Central memory CD8-positive, alpha-beta T cell (primary cell): ENCODE measurements at places on chromosomes 16 and 17.
A peak's percentile ranks its signal among the peaks of the same experiment; 100 is the strongest.

- no peaks in the 10 kb centered on the region for H3K4me1 ChIP-seq
- no peaks in the 10 kb centered on the region for H3K36me3 ChIP-seq
- peaks cover 34% of the 10 kb centered on the region for H3K27me3 ChIP-seq
- no peak for DNase-seq
Observed at GRCh38 chr16:80174416-80174815, 366.4 kb upstream of the DYNLRB2 start.

DNA sequence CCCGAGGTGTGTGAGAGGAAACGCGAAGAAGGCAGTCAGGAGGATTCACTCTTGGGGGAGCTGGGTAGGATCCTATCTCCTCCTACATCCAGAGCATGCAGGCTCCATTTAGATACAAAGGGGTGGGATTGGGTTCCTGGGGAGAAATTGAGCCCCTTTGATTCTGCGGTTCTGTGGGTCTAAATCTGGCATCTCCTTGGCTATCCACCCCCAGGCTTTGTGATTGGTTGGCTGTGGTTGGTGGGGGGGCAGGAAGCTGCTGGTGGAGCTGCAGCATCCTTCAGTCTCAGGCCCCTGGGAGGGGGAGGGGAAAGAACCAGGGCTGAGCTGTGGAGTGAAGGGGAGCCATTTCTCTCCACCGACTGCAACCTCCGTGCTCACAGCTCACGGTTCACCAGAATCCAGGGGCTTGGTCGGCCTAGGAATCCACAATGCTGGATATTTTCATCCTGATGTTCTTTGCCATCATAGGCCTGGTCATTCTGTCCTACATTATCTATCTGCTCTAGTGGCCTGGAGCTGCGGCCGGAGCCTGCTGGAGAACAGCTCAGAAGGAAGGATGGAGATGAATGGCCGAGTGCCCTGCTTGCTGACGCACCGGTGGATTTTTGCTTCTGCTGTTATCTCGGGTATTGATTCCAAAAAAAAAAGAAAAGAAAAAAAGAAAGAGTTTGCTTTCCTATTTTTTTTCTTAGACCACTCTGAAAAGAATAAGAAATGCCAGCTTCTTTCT, at the start of gene LASP1NB:
TSS of gene LASP1NB (plus strand) at position 352 of the 733 bp plus-strand sequence.
- no peak for DNase-seq
- peaks cover 10% of the 10 kb centered on the region for H3K36me3 ChIP-seq
- peak within 1 kb of the TSS; percentile 66 for H3K27ac ChIP-seq
- peak within 1 kb of the TSS; percentile 59 for H3K4me3 ChIP-seq

- H3K27ac ChIP-seq: no peak overlapping the region
- H3K27me3 ChIP-seq: peaks cover 56% of the 10 kb centered on the region
- peaks cover 2% of the 10 kb centered on the region for H3K36me3 ChIP-seq
- no peak overlapping the region for H3K4me3 ChIP-seq
- H3K4me1 ChIP-seq: no peaks in the 10 kb centered on the region
- no peak for DNase-seq
Observed at GRCh38 chr16:86026171-86026910, 127.4 kb downstream of the IRF8 start.

- H3K27ac ChIP-seq: no peak overlapping the region
- H3K36me3 ChIP-seq: peaks cover 9% of the 10 kb centered on the region
- H3K4me1 ChIP-seq: no peaks in the 10 kb centered on the region
- H3K4me3 ChIP-seq: no peak overlapping the region
- no peaks in the 10 kb centered on the region for H3K27me3 ChIP-seq
Observed at GRCh38 chr16:11016993-11017392, 72.6 kb downstream of the CLEC16A start.

DNA sequence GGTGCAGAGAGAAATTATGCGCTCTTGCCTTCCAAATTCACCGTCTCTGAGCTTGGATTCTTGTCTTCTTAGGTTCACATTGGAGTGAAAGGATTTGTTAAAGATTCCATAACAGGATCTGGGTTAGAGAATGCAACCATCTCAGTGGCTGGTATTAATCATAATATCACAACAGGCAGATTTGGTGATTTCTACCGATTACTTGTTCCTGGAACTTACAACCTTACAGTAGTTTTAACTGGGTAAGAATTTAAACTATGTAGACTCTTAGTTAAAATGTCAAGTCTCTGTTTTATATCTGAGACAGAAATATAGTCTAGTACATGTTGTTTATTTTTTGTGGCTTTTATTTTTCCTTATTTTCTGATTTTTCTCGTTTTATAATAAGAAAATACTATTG, 42.9 kb downstream of the CPD start:
- no peaks in the 10 kb centered on the region for H3K27me3 ChIP-seq
- H3K4me3 ChIP-seq: no peak overlapping the region
- H3K36me3 ChIP-seq: peaks cover 19% of the 10 kb centered on the region

DNA sequence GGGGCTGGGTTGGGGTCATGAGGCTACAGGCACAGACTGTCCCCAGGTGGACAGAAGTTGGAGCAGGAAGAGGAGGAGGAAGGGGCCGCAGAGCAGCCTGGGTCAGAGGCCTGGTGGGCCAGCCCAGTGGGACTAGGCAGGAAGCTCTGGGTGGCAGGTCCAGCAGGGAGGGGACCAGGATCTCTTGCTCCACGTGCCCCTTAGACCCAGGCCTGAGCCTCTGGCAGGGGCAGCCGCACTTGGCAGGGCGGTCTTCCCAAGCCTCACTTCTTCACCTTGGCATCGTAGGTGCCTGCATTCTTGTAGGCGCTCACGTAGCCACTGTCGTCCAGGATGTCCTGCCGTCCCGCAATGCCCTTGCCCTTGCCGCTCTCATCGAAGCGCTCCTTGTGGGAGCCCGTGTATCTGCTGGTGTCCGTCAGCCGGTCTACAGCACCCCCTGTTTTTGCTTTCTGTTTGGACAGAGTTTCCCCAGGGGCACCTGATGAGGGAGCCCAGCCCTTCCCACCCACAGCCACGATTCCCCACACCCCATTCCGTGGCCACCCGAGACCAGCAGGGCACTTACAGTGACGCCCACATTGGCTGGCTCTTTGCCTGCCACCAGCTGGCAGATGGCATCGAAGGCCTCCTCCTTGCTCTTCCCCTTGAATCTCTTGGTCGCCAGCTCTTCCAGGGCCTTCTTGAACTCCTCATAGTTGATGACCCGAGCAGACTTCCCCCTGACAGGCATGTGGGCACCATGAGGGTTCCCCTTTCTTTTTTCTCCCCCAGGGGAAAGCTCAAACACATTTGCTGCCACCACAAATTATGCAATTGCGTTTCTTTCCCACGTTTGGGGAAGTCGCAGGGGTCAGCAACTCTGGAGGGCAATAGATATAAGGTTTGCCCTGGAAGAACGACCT, 3.1 kb downstream of the TPPP3 start:
- H3K36me3 ChIP-seq: peaks cover 3% of the 10 kb centered on the region
- H3K4me1 ChIP-seq: peaks cover 10% of the 10 kb centered on the region

- no peaks in the 10 kb centered on the region for H3K4me1 ChIP-seq
- no peak overlapping the region for H3K27ac ChIP-seq
- H3K27me3 ChIP-seq: peaks cover 28% of the 10 kb centered on the region
- H3K36me3 ChIP-seq: no peaks in the 10 kb centered on the region
- no peak overlapping the region for H3K4me3 ChIP-seq
Observed at GRCh38 chr17:69363488-69364210, 36.7 kb upstream of the ABCA5 start.

DNA sequence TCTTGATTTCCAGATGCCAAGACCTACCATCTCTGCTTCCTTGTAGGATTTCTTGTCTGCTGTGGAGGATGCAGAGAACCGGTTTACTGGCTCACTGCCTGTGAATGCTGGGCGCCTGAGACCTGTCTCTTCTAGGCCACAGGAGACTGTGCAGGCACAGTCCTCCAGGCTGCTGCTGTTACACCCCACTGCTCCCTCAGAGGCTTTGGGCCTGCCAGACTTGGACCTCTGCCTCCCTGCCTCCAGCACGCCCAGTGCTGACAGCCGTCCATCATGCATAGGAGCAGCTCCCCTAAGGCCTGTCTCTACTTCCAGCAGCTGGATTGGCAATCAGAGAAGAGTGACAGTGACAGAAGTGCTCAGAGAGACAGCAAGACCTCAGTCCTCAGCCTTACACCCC, 6.1 kb downstream of the HROB start:
- no peak overlapping the region for H3K27ac ChIP-seq
- no peak for DNase-seq
- no peaks in the 10 kb centered on the region for H3K4me1 ChIP-seq
- H3K36me3 ChIP-seq: peaks cover 4% of the 10 kb centered on the region
- no peak overlapping the region for H3K4me3 ChIP-seq
- H3K27me3 ChIP-seq: no peaks in the 10 kb centered on the region

GRCh38 chr17:7856011-7856810, 1.1 kb downstream of the NAA38 start:
- no peak overlapping the region for H3K4me3 ChIP-seq
- DNase-seq: peak; percentile 25
- H3K4me1 ChIP-seq: peaks cover 7% of the 10 kb centered on the region
- H3K27ac ChIP-seq: no peak overlapping the region
- H3K27me3 ChIP-seq: no peaks in the 10 kb centered on the region

GRCh38 chr17:29549177-29549923, 17.5 kb downstream of the ABHD15 start:
- no peaks in the 10 kb centered on the region for H3K27me3 ChIP-seq
- no peak overlapping the region for H3K4me3 ChIP-seq
- peaks cover 5% of the 10 kb centered on the region for H3K4me1 ChIP-seq
- H3K36me3 ChIP-seq: peaks cover 7% of the 10 kb centered on the region
- no peak for DNase-seq
- no peak overlapping the region for H3K27ac ChIP-seq

GRCh38 chr17:49928837-49929475, 40.0 kb upstream of the DLX4 start:
- H3K4me1 ChIP-seq: no peaks in the 10 kb centered on the region
- no peaks in the 10 kb centered on the region for H3K36me3 ChIP-seq
- no peak for DNase-seq
- H3K27me3 ChIP-seq: peaks cover 94% of the 10 kb centered on the region
- H3K4me3 ChIP-seq: no peak overlapping the region

- H3K4me3 ChIP-seq: no peak overlapping the region
- H3K27ac ChIP-seq: no peak overlapping the region
- H3K36me3 ChIP-seq: peaks cover 42% of the 10 kb centered on the region
- H3K4me1 ChIP-seq: no peaks in the 10 kb centered on the region
- no peaks in the 10 kb centered on the region for H3K27me3 ChIP-seq
Observed at GRCh38 chr17:59074494-59074893, 32.2 kb downstream of the TRIM37 start.

GRCh38 chr17:34099859-34100515, 155.1 kb upstream of the CCL2 start:
- peaks cover 56% of the 10 kb centered on the region for H3K27me3 ChIP-seq
- H3K36me3 ChIP-seq: no peaks in the 10 kb centered on the region
- no peaks in the 10 kb centered on the region for H3K4me1 ChIP-seq
- DNase-seq: no peak
- H3K27ac ChIP-seq: no peak overlapping the region

GRCh38 chr17:67496286-67496685, 119.2 kb downstream of the PITPNC1 start:
- H3K36me3 ChIP-seq: peaks cover 7% of the 10 kb centered on the region
- no peak overlapping the region for H3K27ac ChIP-seq
- no peak overlapping the region for H3K4me3 ChIP-seq
- H3K27me3 ChIP-seq: no peaks in the 10 kb centered on the region
- DNase-seq: no peak

GRCh38 chr17:47785538-47786123, 36.0 kb downstream of the OSBPL7 start:
- no peak for DNase-seq
- H3K36me3 ChIP-seq: no peaks in the 10 kb centered on the region
- peaks cover 66% of the 10 kb centered on the region for H3K27me3 ChIP-seq
- H3K4me1 ChIP-seq: peaks cover 14% of the 10 kb centered on the region
- H3K27ac ChIP-seq: no peak overlapping the region
- H3K4me3 ChIP-seq: no peak overlapping the region

DNA sequence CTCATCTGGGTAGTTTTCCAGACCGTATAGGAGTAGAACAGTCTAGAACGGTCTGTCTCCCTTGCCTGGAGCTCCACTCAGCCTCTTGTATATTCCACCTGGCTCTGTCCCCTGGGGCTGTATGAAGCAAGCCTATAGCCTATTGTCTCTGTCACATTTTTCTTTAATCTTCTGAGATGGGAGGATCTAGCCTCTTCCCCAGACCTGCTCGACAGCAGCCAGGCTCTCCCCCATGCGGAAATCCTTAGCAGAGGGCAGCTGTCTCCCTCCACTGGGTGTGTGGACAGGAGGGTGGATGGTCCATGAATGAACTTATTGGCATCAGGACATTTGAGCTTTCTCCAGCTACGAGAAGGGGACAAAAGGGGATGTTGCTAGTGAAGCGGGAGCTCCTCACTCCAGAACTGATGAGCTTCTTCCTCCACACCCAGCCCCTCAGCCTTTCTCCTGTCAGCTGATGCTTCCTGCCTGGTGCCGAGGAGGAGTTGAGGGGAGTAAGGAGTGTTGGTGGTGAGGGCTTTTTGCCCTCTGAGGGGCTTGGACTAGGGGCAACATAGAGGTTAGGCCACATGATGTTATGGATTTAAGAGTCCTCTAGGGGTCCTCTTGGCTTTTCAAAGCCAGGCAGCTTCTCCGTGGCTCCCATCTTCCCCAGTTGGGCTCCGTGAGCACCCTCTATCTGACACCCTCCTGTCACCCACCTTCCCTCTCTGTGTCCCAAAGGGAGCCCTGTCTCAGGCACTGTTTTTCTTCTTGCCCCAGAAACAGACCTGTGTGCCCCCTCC, 28.0 kb downstream of the ARHGAP23 start:
- DNase-seq: no peak
- H3K27me3 ChIP-seq: peaks cover 49% of the 10 kb centered on the region
- no peak overlapping the region for H3K4me3 ChIP-seq
- peaks cover 19% of the 10 kb centered on the region for H3K4me1 ChIP-seq
- no peak overlapping the region for H3K27ac ChIP-seq

DNA sequence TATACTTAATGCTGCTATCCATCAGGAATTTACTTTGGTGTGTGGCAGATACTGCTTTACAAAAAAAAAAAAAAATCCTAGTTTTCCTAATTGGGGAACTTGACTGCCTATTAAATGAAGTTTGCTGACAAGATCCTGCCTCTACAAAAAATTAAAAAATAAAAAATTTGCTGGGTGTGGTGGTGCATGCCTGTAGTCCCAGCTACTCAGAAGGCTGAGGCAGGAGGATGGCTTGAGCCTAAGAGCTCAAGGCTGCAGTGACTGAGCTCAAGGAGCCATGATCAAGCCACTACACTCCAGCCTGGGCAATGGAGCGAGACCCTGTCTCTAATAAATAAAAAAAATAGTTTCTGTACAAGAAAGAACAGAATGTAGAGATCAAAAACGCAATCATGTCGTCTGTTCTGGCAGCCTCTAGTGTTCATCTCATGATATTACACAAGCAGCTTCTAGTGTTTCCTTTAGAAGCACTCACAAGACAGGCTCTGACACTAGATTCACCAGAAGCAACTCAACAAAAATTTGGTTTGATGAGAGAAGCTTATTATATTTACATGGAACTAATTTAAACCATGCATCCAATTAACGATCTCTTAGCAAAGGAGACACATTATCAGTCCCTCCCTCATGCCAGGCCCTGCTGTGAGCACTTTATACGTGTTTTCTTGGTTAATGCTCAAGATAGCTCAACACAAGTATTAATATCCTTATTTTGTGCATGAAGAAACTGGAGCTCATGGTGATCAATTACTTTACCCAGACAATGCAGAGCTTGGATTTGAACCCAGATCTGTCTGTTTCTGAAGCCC, 6.8 kb upstream of the KRTAP17-1 start:
- peaks cover 34% of the 10 kb centered on the region for H3K4me1 ChIP-seq
- H3K4me3 ChIP-seq: no peak overlapping the region
- peak overlapping the region; percentile 70 for H3K27ac ChIP-seq
- DNase-seq: no peak
- no peaks in the 10 kb centered on the region for H3K27me3 ChIP-seq
- H3K36me3 ChIP-seq: peaks cover 6% of the 10 kb centered on the region

GRCh38 chr17:68955181-68955841, at the start of gene ABCA8:
Gene ABCA8, minus strand, starts transcription at chr17:68955392. Its CDS starts 13,358 bp downstream, at chr17:68942034.
- no peak within 1 kb of the TSS for H3K27ac ChIP-seq
- H3K4me3 ChIP-seq: no peak within 1 kb of the TSS
- peaks cover 14% of the 10 kb centered on the region for H3K27me3 ChIP-seq
- peaks cover 5% of the 10 kb centered on the region for H3K36me3 ChIP-seq
- DNase-seq: no peak
- H3K4me1 ChIP-seq: no peaks in the 10 kb centered on the region
